ENCODE measurements at places on chromosomes 12 and 14.

- DNase-seq: no peak
These were observed 191.2 kb upstream of the GARIN2 start for GRCh38 chr14:66998013-66998412.

DNA sequence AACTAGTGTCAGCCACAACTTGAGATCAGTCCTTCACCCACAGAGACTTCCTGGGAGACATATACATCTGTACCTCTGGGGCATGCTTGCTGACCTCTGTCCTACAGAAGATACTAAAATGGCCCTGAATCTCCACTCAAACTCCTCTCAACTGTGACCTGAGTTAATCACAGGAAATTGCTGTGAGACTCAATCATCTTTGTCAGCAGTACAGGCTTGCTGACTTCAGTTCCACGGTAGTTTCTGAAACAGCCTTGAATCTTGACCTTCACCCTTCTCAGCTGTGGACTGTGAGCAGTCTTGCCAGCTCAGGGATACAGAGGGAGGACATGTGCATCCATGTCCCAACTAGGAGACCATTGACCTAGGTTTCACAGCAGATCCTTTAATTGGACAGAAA, 1.4 kb upstream of the KLRC1 start:
- no peak for DNase-seq

- no peak for DNase-seq
These were observed 24.4 kb upstream of the RBM19 start for GRCh38 chr12:113990250-113991223.

DNA sequence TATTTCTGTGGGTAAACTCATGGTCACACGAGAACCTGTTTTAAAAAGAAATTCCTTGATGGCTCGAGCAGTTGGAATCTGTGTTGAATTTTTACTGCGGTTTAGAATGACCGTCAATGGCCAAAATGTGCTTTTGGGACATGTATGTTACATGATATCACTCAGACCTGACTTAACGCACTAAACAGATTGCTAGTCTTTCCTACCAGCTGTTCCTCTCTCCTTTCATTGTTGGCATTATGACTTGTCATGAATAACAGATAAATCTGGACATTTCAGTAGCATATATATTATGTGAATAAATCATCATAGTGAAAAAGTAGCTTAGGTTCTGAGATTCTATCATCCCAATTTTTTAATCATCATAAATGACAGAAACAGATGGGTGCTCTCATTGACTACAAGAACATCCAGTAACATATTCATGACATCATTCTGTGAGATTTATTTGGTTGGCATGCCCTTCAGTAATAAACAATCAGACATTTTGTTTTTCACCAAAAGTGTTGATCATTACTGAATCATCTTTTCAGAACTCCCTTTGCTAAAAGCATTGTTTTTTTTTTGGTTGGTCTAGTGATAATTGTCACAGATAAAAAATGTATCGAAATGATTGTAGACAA, 57.9 kb upstream of the NAV3 start:
- no peak for DNase-seq

GRCh38 chr14:85996551-85996950, 466.6 kb downstream of the FLRT2 start:
- DNase-seq: no peak

GRCh38 chr12:92289629-92290349, 144.1 kb upstream of the BTG1 start:
- DNase-seq: peak; percentile 80

- no peak for DNase-seq
These were observed 42.7 kb upstream of the DCN start for GRCh38 chr12:91225316-91225715.

DNA sequence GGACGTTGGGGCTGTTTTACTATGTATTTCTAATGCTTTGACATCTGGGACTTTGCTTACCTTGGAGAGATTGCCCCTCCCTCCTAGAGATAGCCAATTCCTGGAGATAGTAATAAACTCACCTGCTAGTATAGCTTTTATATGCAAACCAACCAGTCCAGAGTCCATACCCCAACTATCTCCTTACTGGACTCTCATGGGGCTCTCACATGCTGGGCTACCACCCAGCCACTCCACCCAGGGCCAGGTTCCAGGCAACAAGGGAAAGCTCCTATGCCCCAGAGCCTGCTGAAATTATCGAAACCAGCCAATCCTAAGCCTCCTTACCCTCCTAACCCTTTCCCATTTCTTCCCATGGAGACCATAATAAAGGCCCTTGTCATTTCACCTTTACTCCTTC, 25.5 kb upstream of the MGP start:
- no peak for DNase-seq

GRCh38 chr12:75135026-75135425, 74.6 kb downstream of the KCNC2 start:
- no peak for DNase-seq

GRCh38 chr14:89701211-89702043, 253.1 kb downstream of the EFCAB11 start:
- DNase-seq: peak; percentile 84

DNA sequence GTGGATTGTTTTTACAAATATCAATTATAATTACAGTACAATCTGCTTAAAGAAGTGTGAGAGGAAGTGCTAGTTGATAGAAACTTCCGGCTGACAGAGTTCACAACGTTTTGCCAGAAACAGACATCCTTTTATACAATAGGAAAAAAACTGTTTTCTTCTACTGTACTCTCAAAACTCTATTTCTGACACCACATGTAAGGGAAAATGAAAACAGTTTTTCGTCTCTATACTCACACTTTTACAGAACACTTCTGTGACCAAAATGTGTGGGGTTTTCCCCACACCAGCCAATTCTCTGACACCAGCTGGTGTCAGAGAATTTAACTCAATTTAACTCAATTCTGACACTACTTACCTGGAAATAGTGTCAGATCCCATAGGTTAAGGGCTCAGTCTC, 24.2 kb upstream of the HIF1A start:
- DNase-seq: no peak

GRCh38 chr12:108803428-108804105, 53.8 kb downstream of the SSH1 start:
- peak; percentile 91 for DNase-seq

DNA sequence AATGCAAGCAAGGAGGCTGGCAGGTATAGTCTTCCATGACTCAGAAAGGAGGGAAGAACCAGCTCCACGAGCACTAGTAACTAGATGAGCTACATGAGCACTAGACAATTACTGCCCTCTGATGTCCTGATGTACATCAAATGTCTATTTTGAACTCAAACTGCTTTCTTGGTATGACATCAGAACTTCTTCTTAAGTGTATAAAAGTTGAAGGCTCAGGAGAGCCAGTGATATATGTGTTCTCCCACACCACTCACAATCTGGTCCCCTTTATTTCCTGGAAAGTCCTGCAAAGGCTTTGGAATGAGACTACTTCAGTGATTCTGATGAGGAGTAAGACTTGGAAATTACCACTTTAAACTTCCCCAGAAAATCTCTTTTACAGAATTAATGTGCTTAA, 18.5 kb upstream of the DHRS7 start:
- peak; percentile 22 for DNase-seq

DNA sequence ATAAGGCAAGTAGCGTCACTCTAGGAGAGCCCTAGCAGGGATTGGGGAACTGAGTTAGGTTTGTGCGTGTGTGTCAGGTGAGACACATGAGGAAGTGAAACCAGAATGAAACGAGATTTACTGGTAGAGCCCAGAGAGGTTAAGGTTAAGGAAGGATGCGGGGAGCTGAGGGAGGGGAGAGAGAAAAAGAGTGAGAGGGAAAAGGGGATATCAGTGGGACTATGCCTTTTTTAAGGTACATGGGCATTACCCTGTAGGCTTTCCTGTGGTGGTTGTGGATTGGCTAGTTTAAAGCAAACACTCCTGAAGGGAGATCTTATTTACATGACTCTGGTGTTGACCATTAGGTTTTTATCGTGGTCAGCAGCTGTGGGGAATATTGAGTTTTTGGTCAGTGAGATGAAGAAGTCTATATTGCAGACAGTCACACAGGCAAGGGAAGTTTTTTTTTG, 13.9 kb downstream of the ZDHHC17 start:
- no peak for DNase-seq

GRCh38 chr14:72892879-72893635, 844 bp downstream of the DPF3 start:
- DNase-seq: no peak

GRCh38 chr14:50928002-50928635, 16.2 kb downstream of the PYGL start:
- peak; percentile 65 for DNase-seq

GRCh38 chr14:34507884-34508283, 31.6 kb downstream of the EAPP start:
- no peak for DNase-seq

DNA sequence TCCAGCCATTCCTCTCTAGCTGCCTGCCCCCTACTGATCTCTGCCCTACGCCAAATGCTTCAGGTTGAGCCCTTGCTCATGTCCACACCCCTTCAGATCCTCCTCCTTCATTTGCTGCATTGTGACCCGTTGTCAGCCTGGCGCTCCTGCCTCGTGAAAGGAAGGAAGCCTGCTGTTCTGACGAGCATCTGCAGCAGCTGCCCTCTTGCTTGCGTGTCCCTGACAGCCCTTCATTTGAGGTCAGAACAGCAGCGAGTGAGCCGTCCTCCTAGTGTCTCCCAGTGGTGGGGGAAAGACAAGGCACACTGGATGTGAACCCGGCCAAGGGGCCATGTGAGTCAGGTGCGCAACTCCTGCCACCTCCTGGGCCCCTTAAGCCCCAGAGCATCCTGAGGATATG, 3.0 kb upstream of the PIANP start:
- DNase-seq: no peak

GRCh38 chr12:46435625-46436024, 63.1 kb upstream of the SLC38A2 start:
- DNase-seq: no peak

DNA sequence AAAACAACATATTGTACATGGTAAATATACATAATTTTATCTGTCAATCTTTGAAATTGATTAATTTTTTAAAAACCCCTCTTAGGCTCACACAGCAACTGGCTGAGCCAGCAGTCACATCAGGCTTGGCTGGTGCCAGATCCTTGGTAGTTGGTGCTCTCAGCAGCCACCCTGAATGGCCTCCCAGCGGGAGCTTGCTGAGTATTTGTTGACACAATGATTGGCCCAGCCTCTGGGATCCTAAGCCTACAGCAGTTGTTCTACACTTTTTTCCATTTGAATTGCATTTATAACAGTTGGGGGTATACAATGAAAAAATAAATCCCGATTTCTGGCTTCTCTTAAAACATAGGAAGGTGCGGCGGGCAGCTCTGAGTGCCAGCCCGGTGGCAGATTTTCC, 11.1 kb downstream of the PRKAB1 start:
- no peak for DNase-seq

DNA sequence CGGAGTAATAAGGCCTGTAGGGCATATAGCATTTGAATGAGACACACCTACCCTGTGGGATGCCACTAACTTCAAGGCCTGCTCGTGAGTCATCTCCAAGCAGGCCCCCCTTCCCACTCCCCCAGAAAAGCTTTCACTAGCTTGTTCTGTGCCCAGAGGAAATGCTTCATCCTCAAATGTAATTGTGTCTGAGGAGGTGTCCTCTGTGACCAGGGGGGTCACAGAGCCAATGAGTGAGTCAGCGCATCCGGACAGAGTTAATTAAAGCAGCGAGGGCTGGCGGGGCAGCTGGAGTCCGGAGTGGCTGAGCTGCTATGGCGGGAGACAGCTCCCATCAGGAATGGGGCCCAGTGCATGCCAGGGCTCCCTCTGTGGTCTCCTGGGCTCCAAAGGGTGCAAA, 27.0 kb upstream of the ESRRB start:
- peak; percentile 63 for DNase-seq

DNA sequence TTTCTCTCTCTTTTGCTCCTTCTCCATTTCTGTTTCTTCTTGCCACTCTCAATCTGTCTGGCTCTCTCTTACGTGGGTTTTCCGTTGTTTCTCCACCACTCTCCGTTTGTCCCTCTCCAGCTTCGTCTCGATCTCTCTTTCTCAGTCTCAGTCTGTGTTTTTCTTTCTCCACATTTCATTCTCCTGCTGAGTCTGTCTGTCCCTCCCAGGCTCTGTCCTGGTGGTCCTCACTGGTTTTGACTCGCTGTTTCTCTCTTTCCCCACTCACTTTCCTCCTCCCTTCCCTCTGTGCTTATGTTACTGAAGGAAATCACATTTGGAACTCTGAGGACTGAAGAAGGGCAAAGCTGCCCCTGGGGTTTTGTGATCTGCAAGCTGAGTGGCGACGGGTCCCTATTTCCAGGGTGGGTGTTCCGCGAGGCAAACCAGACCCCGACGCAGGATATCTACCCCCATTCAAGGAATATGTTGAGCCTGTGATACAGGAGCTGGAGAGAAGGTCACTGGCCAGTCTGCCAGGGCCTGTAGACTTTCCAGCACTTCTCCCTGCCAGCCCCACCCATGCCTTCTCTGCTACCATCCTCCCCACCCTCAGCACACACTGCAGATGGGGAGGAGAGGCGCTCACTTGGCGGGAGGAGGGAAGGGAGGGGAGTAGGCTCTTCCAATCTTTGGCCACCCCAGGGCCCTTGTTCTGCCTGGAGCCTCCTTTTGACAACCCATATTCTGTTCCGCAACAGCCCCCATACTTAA, 102.7 kb upstream of the MAP1LC3B2 start:
- DNase-seq: no peak

DNA sequence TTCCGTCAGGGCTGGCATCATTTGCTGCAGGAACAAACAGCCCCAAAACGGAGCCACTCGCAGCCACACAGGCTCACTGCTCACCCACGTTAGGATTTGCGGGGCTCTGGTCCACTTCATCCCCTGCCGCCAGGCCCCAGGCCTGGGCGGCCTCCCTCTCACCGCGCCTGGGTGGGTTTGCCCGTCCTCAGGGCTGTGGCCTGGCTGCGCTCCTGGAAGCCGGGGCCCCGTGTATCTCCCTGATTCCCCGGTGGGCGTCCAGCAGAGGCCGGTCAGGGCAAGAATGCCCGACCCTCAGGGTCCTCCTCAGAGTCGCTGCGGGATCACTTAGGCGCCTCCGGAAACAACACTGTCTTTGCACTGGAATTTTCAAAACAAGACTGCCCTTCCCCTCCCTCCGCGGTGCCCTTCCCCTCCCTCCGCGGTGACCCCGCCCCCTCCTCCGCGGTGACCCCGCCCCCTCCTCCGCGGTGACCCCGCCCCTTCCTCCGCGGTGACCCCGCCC, 15.7 kb upstream of the FBRSL1 start:
- DNase-seq: no peak

All from fibroblast of skin of abdomen (primary cell).